ENCODE measurements at places on chromosomes 4 and X.

- no peak for DNase-seq
These were observed 116.3 kb upstream of the NRK start for GRCh38 chrX:105706041-105706440.

- no peak for DNase-seq
These were observed 500.8 kb upstream of the DIAPH2 start for GRCh38 chrX:96183843-96184242.

- no peak for DNase-seq
These were observed 131.3 kb upstream of the AGA start for GRCh38 chr4:177573507-177573906.

- DNase-seq: no peak
These were observed 5.2 kb downstream of the TRIM2 start for GRCh38 chr4:153209410-153209809.

- no peak for DNase-seq
These were observed 35.8 kb downstream of the RHOH start for GRCh38 chr4:40232610-40233009.
